ENCODE measurements at places on chromosomes 12 and 14.

- DNase-seq = no peak
Measured at GRCh38 chr14:30680036-30680435, 57.9 kb downstream of the SCFD1 start.

DNA sequence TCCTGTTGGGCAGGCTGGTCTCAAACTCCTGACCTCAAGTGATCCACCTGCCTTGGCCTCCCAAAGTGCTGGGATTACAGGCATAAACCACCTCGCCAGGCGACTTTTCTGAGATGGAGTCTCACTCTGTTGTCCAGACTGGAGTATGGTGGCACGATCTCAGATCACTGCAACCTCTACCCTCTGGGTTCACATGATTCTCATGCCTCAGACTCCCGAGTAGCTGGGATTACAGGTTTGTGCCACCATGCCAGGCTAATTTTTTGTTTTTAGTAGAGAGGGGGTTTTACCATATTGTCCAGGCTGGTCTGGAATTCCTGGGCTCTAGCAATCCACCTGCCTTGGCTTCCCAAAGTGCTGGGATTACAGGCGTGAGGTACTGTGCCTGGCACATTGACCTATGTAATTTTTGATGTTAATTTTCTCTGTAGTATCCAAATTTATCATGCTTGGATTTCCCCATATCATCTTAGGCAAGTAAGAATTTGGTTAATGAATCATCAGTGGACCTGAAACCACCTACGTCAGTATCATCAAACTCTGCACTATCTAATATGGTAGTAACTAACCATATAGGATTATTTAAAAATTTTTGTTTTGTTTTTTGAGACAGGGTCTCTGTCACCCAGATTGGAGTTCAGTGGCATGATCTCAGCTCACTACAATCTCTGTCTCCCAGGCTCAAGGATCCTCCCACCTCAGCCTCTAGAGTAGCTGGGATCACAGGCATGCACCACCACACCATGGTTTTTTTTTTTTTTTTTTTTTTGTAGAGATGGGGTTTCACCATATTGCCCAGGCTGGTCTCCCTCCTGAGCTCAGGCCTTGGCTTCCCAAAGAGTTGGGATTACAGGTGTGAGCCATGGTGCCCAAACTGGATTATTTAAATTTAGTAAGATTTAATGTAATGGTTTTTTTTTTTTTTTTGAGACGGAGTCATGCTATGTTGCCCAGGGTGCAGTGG, 11.9 kb upstream of the ATP5F1B start:
- DNase-seq = no peak

DNA sequence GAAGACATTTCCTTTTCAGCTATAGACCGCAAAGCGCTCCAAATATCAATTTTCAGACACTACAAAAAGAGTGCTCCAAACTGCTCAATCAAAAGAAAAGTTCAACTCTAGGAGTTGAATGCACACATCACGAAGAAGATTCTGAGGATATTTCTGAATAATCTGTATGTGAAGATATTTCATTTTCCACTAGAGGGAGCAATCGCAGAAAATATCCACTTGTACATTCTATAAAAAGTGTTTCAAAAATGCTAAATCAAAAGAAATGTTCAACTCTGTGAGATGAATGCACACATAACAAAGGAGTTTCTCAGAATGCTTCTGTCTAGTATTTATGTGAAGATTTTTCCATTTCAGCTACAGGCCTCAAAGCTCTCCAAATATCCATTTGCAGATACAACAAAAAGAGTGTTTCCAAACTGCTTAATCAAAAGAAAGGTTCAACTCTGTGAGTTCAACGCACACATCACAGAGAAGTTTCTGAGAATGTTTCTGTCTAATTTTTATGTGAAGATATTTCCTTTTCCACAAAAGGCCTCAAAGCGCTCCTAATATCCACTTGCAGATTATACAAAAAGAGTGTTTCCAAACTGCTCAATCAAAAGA, 643.8 kb upstream of the ALG10B start:
- DNase-seq = no peak

GRCh38 chr12:90322006-90322405, 613.4 kb upstream of the ATP2B1 start:
- no peak for DNase-seq

DNA sequence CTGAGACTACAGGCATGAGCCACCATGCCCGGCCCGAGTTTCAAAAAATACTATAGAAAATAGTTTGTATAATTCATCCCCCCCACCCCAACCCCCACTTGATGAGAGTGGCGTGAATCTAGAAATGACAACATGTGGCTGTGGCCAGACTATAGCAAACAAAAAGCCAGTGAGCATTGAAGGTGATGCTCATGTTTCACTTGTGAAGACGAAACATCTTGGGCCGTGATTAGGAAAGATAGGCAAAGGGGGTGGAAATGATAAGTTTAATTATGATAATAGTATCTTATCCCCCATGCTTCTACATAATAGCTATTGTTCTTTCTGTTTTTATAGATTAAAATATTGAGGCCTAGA, 8.5 kb downstream of the BORCS5 start:
- DNase-seq = no peak

DNA sequence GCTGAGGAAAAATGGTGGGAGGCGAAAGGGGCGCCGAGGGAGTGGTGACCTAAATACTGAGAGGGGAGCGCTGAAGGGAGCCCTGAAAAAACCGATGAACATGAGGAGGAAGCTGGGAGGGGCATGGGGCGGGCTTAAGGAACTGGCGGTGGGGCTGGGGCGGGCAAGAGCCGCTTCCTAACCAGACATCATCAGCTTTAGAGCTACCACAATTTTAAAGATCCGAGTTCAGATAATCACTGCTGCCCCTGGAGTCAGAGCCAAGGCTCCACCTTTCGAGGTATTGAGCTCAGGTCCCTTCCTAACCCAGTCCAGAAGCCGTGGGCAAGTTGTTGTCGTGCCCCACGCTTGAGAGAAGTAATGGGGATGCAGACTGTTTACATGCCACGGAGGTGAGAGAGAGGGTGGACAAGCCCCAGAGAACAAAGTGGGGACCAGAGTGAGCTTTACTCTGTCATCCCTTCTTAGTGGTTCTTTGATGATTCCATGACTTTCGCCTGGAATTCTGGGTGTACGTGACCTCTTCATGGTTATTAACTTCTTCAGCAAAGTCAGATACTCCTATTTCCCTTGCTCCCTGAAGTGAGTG, 393 bp downstream of the ORMDL2 start:
- DNase-seq = no peak

DNA sequence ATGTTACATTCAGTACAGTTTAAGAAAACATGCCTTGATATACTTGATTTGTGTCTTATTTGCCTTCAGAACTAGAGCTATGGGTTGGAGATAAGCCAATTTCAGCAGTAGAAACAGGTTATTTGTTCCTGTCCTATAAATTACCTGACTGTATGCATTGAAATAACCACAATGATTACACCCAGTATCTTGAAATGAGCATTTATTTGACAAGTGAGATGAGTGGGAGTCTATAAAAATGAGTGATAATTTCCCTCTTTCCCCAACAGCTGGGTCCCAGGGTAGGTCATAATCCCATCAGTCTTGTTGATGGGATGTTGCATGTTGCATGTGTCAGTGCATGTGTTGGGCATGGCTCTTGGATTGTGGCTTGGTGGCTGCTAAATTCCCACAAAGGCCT, 3.7 kb downstream of the TAS2R42 start:
- no peak for DNase-seq
